ENCODE measurements at places on chromosomes 1 and 21.

- DNase-seq: no peak
These were observed 123.4 kb upstream of the C8B start for GRCh38 chr1:57089221-57089620.

DNA sequence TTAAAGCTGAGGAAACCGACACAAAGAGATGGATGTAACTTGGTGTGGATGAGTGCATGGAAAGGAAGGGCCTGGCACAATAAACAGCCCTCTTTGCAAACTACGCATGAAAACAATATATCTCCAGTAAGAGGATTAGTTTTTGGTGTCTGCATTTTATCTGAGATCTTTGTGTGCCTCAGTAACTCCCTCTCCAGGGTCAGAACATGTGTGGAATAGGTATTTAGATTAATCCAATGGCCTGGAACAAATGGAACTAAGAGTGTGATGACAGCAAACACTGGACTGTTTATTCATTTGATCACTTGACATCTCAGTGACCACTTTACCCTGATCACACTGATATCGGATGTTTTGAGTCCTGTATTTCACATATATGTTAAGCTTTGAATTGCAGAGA lies 45.3 kb downstream of the AKNAD1 start:
- no peak for DNase-seq

GRCh38 chr1:53495633-53496345 lies 36.6 kb downstream of the DMRTB1 start:
- DNase-seq: no peak

GRCh38 chr1:41864471-41865040 lies 54.2 kb downstream of the HIVEP3 start:
- DNase-seq: no peak

GRCh38 chr1:4549930-4550329 lies 104.5 kb upstream of the AJAP1 start:
- no peak for DNase-seq

DNA sequence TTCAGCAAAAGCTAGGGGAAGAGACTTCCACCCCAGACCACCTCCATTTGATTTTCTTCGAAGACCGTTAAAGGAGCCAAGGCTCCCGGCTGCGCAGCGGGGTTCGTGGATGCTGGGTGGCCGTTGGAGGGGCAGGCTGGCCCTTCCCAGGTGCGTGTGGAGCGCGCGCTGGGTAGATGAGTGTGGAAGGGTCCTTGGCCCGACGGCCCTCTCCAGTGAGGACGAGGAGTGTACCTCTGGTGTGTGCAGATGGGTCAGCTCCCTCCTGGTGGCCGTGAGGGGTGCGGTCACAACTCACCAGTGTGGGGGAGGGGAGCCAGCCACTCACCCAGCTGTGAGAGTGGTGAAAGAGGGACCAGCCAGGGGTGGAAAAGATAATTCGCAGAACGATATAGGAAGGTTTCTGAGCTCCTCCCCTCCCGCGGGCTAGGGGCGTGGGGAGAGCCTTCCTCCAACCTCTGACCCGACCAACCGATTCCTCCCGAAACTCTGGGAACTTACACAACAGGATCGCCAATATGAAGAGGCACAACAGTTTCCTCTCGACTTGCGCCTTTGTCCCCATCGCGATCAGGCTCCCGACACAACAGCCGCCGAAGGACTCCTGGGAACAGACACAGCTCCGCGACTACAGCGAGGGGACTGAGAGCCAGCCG lies at the start of gene F11R:
Gene F11R, minus strand, starts transcription at position 644 of the 656 bp plus-strand sequence. Its CDS starts 79 bp downstream, at position 565.
- peak; percentile 68 for DNase-seq

DNA sequence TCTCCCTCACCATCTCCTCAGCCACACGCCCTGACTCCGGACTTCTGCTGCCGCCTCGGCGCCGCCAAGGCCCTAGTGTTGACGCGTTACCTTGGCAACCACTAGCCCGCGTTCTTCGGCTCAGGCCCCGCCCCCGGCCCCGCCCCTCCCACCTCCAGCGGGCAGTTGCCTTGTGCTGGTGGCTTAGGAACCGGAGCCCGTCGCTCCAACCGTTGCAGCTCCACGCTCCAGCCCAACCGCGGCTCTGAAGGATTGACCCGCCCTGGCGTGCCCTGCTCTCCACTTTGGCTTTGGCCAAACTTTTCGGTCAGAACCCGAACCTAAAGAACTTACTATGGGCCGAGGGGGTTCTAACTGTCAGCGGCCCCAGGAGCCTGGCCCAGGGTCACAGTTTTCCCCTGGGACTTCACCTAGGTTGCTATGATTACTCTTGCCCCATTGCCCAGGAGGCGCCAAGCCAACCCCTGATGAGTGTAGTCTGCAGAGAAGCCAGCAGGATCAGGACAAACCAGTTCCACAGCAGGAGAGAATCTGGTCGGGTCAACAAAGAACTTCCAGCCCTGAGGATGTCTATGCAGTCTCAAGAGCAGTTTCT lies at the start of gene CFAP45:
Gene CFAP45, minus strand, starts transcription at position 80 of the 595 bp plus-strand sequence. Its CDS starts 67 bp downstream, at position 13.
- DNase-seq: peak; percentile 80

GRCh38 chr21:41817877-41818855 lies 51.3 kb upstream of the RIPK4 start:
- DNase-seq: no peak

- peak; percentile 44 for DNase-seq
These were observed 829 bp downstream of the SPEN start for GRCh38 chr1:15848143-15848928.

DNA sequence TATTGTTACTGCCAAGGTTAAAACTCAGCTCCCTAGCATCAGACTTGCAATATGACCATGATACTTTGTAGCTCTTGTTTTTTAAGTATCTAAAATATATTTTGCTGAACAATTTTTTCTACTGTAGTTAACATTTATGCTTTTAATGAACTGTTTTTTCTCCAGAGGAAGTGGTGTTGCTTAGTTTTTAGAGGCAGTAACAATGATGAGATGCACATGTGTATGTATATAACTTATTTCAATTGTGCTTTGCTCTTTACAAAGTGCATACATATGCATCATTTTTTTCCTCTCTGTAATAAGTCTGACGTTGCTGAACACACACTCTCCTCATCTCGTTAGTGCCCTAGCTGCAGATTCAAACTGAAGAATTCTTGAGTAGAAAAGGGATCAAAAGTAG lies 418.8 kb downstream of the ZP4 start:
- no peak for DNase-seq

DNA sequence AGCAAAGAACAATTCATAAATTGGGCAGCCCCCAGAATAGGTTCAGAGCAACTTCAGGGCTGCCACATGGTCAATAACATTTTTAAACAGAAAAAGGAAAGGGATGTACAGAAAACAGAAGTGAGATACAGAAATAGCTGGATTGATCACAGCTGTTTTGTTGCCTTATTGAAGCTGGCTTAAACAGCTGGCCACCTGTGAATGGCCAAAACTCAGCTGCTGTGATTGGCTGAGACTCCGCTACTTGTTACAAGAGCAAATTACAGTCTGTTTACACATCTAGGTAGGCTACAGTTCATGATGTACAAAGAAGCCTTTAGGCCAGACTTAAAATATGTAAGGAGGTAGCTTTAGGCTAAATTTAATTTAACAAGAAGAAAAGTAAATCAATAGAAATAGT lies 11.6 kb upstream of the IFNAR1 start:
- no peak for DNase-seq

DNA sequence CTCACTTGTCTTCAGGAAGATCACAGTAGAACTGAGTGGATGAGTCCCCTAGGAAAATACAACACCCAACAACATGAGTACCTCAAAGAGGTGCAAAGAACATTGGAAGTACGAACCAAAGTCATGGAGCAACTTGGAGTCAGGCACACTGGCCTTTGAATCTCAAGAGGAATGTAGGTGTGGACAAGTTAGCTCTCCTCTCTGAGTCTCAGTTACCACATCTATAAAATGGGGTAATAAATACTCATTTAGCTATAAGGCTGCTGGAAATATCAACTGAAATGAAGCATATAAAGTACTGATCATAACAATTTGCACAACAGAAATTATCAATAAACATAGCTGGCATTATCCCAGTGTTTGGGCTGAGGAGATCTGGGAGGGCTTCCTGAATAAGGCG lies 96.7 kb upstream of the JUN start:
- DNase-seq: no peak

GRCh38 chr1:11280719-11281376 lies 7.8 kb downstream of the UBIAD1 start:
- DNase-seq: no peak

DNA sequence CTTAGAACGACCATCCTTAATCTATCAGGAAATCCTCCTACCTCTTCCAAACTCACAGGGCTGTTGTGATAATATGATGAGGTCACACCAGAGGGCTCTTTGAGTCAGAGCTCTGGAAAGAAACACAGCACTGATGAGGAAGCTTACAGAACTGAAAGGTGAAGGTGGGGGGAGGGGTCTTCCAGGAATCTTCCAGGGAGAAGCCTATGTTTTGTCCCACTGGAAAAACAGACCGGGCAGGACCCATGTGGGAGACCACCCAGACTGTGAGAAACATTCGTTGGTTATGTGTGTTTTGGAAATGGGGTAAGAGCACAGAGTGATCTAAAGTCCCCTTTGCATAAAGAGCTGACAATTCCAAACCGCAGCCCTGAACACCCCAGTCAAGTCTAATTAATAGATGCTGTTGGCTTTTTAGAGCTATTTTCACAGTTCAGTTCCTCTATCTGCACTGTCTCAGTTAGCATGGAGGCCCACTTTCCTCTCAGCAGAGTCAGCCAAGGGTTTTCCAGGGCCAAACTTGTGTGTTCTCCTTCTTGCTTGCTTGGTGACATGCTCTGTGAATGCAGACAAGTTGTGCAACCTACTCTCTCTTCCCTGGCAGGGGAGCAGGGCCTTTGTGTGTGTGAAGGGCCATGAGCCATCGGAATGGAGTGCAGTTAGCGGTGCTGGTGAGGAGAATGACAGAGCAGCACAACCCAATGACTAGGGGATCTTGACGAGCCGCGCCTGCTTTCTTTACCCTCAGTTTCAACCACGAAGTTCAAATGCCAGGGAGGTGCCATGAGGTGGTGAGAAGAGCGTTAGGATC lies 12.3 kb downstream of the PHLDA3 start:
- DNase-seq: no peak

- no peak for DNase-seq
These were observed 114.0 kb downstream of the KCNN3 start for GRCh38 chr1:154755858-154756730.

- no peak for DNase-seq
These were observed 5.9 kb downstream of the KIAA2013 start for GRCh38 chr1:11920239-11920903.

DNA sequence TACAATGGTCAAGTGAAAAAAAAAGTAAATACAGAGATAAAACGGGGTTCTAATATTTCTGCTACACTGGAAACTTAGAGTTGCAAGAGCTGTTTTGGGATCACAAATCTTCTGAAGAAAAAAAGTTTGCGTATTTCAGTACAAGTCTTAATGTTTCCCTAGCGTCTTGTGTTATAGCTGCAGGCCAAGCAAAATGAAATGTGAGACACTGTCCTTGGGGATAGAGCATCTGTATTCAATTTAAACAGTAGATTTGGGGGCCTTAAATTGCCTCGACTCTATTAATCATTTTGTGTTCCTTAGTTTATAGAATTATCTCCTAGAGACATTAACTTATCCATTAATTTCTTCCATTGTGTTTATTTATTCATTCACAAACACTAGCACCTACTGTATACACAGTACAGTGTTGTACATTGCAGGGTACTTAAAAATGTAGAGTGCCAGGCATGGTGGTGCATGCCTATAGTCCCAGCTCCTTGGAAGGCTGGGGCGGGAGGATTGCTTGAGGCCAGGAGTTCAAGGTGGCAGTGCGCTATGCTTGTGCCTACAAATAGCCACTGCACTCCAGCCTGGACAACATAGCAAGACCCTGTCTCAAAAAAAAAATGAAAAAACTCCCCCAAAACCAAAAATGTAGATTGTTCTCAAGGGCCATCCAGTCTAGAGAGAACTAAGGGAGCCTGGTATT lies 7.9 kb downstream of the DISC1 start:
- no peak for DNase-seq

GRCh38 chr1:160942926-160943325 lies 11.7 kb downstream of the ITLN2 start:
- DNase-seq: no peak

- DNase-seq: no peak
These were observed 22.3 kb downstream of the MFSD2A start for GRCh38 chr1:39977202-39977601.

- no peak for DNase-seq
These were observed 227.2 kb downstream of the TRABD2B start for GRCh38 chr1:47769983-47770382.

DNA sequence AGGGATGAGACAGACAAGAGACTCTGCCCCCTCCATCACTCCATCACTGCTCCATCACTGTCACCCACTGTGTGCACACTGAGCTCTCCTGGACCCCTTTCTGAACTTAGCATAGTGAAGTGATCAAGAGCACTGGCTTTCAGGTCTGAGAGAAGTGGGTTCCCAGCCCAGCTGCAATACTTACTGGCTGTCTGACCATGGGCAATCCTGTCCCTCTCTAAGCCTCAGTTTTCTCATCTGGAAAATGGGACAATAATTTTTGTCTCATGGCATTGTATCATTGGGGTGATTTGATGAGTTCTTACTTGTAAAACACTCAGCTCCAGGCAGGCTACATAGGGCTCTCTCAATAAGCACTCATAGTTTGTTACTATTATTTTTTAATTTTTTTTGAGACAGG lies 7.5 kb upstream of the RPS6KA1 start:
- DNase-seq: no peak

GRCh38 chr1:107821340-107821739 lies 143.6 kb downstream of the VAV3 start:
- no peak for DNase-seq

DNA sequence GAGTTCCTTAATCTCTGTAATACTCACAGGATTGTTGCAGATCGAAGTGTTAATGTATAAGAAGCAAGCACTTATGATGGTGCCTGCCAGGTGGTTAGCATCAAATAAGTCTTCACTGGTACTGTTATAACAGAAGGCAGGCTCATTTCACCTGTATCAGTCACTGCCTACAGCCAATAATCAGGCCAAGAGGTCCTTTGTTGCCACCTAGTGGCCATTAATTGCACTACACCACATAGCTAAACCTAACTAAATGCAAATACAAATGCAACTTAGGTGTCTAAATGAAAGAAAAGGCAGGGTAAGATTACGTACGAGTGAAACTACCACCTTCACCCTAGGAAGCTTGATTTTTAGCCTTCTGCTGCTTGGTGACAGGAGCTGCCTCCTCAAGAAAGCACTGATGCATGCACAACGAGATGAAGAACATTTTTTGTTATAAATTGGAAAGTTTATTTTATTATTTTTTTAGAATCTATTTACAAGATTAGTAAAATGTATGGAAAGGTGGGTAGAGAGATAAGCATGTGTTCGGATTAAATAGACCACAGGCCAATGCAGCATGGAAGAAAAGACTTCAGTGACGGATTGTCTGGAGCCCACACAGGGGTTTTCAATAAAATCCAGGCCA lies 334.8 kb upstream of the CAMK1G start:
- peak; percentile 54 for DNase-seq

DNA sequence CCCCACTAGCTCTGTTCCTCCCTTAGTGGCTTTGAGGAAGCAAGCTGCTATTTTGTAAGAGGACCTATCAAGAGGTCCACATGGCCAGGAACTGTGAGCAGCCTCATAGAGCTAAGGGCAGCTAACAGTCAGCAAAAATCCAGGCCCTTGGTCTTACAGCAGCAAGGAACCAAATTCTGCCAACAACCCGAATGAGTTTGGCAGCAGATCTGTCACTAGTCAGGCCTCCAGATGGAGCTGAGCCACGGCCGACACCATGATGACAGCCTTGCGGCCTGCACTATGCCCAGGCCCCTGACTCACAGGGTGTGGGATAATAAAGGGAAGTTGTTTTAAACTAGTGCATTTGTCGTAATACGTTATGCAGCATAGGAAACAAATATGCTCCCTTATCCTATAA lies 28.0 kb upstream of the H3-3A start:
- no peak for DNase-seq

Data from glutamatergic neuron (in vitro differentiated cells).